ENCODE measurements at places on chromosomes 7 and 10. TPM values are rescaled to one million over a fixed set of nuclear protein-coding genes. Genes with fewer than 3 reads are reported as not detected.

DNA sequence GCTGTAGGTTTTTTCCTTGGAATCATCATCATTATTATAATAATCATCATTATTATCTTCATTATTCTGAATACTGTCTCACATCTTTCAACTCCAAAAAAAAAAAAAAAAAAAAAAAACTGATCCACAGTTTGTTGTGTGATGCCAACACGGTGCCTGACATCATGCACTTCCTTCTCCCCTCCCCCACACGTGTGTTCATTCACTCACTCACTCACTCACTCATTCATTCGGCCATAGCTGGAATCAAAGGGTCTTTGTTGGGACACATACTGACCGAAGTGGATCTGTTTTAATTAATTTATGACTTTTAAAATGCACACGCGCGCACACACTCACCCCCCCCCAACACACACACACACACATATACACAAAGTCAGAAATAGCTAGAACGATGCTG, 177.8 kb downstream of the PIP4K2A start:
- H3K4me3 ChIP-seq = no peak overlapping the region
- no peak for DNase-seq
- H3K27me3 ChIP-seq = no peaks in the 10 kb centered on the region

GRCh38 chr7:30525429-30525828, 20.8 kb upstream of the GGCT start:
- no peaks in the 10 kb centered on the region for H3K4me1 ChIP-seq
- no peaks in the 10 kb centered on the region for H3K36me3 ChIP-seq
- DNase-seq = no peak
- H3K4me3 ChIP-seq = no peak overlapping the region
- no peak overlapping the region for H3K27ac ChIP-seq
- H3K27me3 ChIP-seq = no peaks in the 10 kb centered on the region

DNA sequence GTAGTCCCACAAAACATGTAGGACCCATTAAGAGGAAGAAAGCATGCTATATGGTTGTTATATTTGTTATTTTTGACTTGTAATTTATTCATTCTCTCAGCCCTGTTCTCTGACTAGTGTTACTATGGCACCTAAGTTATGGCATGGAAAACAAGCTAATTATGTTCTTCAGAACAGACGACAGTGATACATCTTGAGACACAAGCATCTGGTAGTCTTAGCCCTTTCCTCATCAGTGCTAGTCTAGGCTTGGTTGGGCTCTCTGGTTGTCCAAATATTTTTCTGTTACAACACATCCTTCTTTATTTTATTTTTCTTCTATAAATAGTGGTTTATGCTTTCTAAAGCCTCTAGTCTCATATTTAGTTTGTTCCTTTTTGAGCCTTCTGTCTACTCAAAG, 308.3 kb upstream of the KAT6B start:
- DNase-seq = no peak
- no peaks in the 10 kb centered on the region for H3K4me1 ChIP-seq
- H3K27ac ChIP-seq = no peak overlapping the region
- no peaks in the 10 kb centered on the region for H3K36me3 ChIP-seq

DNA sequence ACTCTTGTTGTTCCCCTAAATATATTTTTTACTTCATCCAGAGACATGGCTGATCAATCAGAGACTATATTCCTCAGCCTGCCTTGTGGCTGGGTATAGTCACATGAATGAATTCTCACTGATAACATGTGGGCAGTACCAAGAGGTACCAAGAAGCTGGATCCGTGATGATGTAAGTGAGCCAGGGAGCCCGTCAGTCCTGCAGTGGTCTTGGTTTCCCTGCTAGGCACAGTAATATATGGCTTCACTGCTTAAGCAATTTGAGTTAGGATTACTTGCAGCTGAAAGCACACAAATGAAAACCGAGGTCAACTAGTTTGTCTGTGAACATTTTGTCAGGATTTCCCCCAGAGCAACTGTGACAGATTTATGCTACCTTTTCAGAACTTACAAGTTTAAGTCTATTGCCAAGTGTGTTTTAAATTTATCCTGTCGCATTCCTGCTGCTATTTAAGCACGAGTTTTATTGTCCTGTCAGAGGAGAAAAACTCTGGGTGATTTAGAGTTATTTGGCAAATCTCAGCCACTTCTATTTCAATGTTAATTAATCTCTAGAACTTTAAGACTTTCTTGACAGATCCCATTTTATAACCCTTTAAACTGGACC, 381.8 kb downstream of the PHF14 start:
- H3K27me3 ChIP-seq = no peaks in the 10 kb centered on the region
- no peak for DNase-seq
- H3K4me1 ChIP-seq = no peaks in the 10 kb centered on the region
- no peaks in the 10 kb centered on the region for H3K36me3 ChIP-seq
- no peak overlapping the region for H3K27ac ChIP-seq

DNA sequence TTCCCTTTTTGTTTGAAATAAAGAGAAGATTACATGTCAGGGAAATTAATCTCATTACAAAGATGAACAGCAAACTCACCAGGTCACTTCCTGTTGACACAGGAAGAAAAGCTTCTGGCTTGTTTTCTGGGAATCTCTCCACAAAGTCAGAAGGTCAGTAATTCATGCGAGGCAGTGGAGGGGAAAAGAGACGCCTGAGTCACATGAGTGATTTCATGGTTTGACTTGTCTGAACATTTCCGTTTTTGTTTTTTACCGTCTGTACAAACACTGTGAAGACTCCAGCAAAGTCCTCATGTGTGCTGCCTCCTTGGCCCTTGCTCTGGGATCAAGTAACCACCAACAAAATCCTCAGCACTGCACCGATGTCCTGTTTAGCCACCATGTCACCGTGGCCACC, 2.5 kb upstream of the HABP2 start:
- no peaks in the 10 kb centered on the region for H3K27me3 ChIP-seq
- no peak overlapping the region for H3K27ac ChIP-seq
- no peaks in the 10 kb centered on the region for H3K36me3 ChIP-seq
- H3K4me1 ChIP-seq = no peaks in the 10 kb centered on the region
- no peak for DNase-seq

- H3K27ac ChIP-seq = no peak overlapping the region
- no peaks in the 10 kb centered on the region for H3K27me3 ChIP-seq
- H3K4me1 ChIP-seq = no peaks in the 10 kb centered on the region
- no peak overlapping the region for H3K4me3 ChIP-seq
- DNase-seq = no peak
Measured at GRCh38 chr7:135718219-135718618, 9.8 kb downstream of the SLC13A4 start.

DNA sequence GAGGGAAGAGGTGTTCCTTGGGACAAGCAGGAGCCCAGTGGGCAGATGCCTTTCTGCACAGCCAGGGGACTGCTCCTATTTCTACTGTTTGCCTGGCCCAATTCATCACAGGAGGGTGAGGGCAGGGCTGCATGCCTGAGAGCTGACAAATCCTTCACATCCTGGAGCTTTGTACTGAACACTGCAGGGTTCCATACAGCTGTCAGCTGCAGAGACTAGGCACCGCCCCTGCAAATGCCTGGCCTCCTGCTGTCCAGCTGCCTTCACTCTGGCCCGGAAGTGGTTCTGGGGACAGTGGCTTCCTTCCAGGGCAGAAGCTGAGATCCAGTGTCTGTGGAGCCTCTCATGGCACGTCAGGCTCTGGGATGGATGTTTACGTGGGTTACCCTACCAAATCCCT, 470.7 kb downstream of the DNAJB6 start:
- no peak overlapping the region for H3K4me3 ChIP-seq
- H3K27me3 ChIP-seq = no peaks in the 10 kb centered on the region
- no peaks in the 10 kb centered on the region for H3K36me3 ChIP-seq
- no peak for DNase-seq

- H3K4me3 ChIP-seq = no peak overlapping the region
- no peak overlapping the region for H3K27ac ChIP-seq
- H3K36me3 ChIP-seq = no peaks in the 10 kb centered on the region
- no peaks in the 10 kb centered on the region for H3K27me3 ChIP-seq
- no peak for DNase-seq
Measured at GRCh38 chr7:38928506-38928905, 19.5 kb upstream of the VPS41 start.

GRCh38 chr10:78869508-78870454, 199.0 kb upstream of the ZMIZ1 start:
- no peak for DNase-seq
- H3K27me3 ChIP-seq = no peaks in the 10 kb centered on the region
- no peak overlapping the region for H3K4me3 ChIP-seq
- H3K36me3 ChIP-seq = no peaks in the 10 kb centered on the region
- H3K4me1 ChIP-seq = no peaks in the 10 kb centered on the region
- H3K27ac ChIP-seq = no peak overlapping the region

Gene DENND2A
- not detected for polyA plus RNA-seq

Gene OR13A1
- polyA plus RNA-seq = not detected

Gene RPEL1
- not detected for polyA plus RNA-seq

Gene LBX1
- not detected for polyA plus RNA-seq

Gene PRPS1L1
- polyA plus RNA-seq = not detected

Gene PNLIPRP2
- polyA plus RNA-seq = not detected

Measured in CD4-positive, alpha-beta memory T cell (primary cell).